ENCODE measurements at places on chromosomes 5 and 9.

- DNase-seq, result no peak
These were observed 79.8 kb downstream of the TENT4A start for GRCh38 chr5:6792911-6793471.

DNA sequence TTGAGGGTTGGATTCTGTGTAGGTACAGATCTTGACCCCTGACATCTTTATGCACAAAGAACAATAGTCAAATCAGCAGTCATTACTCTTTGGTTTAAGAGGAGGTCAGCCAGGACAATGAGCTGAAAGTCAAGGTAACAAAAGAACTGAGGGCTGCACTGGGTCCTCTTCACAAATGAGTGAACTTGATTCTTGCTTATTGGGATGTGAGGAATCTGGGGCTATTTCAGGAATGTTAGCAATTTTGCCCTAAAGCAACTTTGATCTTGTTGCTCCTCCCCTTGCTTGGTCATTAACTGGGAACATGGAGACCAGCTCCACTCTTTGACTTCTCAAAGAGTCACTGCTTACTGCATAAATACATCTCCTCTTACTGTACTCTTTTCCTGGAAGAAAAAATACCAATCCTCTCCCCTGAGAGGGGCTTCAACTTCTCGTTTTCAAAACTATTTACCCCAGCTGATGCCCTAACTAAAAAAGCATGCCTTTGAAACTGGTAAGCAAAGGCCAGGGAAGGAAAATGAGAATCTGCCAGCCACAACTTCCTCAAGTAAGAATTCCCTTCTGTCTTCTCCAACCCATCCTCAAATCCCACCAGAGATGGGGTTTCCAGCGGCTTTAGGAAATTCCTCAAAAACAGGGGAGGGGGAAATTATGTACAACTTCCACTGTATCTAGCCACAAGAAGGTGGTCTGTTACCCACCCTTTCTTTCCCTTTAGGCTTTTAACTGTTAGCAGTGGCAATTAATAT, 368.3 kb downstream of the ENC1 start:
- DNase-seq, result no peak

GRCh38 chr5:178464431-178465048, 125.7 kb downstream of the COL23A1 start:
- DNase-seq, result no peak

DNA sequence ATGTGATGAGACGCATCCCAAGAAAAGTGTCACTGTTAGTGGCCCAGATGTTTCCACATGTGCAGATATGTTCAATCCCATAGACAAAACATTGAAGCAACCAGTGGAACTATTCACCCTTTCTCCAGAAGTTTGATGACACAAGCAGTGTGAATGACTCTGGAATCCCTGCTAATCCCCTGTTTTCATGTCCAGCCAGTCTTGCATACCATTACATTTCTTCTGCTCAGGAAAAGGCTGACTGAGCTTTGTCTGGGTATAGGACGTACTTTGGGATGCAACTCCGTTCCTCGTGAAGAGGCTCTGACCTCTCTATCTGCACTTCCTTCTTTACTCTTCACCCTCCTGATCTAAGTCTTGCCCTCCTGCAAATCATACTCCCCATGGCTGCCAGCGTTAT, 172.4 kb downstream of the NTRK2 start:
- no peak for DNase-seq

- no peak for DNase-seq
These were observed 170.0 kb downstream of the FGF18 start for GRCh38 chr5:171589461-171589860.

DNA sequence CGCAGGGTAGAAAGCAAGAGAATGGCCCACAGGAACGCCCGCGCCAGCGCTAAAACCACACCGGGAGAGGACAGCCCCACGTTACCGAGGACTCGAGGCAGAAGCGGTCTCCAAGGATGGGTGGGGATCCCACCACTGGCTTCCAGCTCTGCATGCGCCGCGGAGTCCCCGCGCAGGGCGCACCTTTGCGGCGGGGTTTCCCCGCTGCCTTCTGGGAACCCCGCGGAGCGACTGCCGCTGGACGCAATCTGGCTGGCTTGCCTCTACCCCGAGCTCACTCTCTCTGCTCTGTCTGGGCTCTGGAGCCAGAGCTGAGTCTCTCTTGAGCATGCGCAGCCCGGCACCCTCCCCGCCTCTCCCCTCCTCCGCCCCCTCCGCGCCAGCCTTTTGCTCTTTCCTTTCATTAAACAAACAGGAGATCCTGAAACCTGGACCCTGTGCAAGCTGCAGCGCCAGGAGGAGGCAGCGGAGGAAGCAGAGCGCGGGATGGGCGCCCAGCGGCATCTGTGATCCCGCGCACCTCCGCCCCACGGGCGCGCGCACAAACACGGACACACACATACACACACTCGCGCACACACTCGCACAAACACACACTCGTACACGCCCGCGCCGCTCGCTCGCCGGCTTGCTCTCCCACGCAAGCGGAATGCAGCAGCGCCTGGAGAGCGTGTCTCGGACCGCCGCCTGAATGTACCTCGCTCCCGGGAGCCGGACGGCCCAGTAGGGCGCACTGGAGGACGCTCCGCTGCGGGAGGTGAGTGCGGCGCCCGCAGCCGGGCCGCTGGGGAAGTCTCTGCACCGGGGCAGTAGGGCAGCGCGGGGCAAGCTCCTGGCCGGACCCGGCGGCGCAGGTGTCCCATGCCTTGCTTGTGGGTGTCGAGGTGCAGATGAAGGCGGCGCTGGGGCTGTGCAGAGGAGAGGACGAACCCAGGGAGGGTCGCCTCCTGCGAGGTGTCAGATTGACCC, at the start of gene PLPPR1:
Gene PLPPR1, plus strand, starts transcription at position 382 of the 969 bp plus-strand sequence.
- DNase-seq, result no peak

DNA sequence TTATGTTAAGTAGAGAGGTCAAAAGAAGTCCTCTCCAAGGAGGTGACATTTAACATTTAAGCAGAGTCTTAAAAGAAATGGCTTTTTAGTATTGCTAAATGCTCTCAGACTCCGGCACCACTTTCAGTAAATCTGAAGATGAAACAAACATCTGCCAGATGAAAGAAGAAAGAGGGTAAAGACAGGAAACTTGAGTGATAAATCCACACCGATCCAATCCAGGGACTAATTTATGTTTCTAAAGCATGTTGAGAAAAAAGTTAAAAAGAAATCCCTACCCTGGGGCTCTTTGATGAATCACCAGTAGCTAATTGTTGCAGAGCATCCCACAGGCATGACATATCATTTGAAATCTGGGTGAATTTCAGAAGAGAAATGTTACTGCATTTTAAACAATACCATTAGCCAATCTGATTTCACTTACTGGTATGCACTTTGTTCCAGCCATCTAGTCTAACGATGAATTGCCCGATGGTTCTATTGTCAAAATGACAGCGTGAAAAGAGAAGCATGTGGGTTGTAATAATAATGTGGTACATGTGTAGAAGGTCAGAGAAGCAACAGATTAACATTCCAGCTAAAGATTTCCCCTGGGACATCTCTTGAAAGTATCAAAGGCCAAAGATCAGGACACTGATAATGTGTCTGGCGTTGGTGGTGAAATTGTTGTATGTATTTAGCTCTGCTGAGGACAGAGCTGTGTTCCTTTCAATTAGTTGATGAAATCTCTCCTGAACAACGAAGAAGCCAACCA, 485.7 kb downstream of the CSNK1G3 start:
- DNase-seq, result no peak

DNA sequence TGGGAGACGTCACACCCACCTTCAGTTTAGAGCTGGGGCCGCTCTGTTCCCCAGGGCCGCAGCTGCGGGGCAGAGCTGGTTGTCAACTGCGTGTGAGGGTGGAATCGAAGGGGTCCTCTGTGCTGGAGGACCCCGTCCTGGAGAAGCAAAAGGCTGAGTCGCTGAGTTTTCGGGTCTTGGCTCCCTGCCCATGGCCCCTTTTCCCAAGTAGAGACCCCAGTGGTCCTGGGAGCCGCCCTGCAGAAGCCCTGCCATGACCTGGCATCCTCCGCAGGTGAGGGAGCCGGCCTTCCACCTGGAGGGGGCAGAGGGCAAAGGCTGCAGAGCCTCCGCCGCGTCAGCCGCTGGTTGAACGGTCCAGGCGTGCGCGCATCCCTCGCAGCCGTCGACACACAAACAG, 90.4 kb upstream of the COL5A1 start:
- DNase-seq, result no peak

Measured in effector memory CD8-positive, alpha-beta T cell (primary cell).